ENCODE measurements at places on chromosomes 1 and 21. TPM values are rescaled to one million over a fixed set of nuclear protein-coding genes. Genes with fewer than 3 reads are reported as not detected.

GRCh38 chr1:7964476-7964875, 3.0 kb downstream of the PARK7 start:
- no peaks in the 10 kb centered on the region for H3K36me3 ChIP-seq
- H3K4me3 ChIP-seq: no peak overlapping the region
- no peak overlapping the region for H3K27ac ChIP-seq
- no peaks in the 10 kb centered on the region for H3K27me3 ChIP-seq
- DNase-seq: no peak
- H3K4me1 ChIP-seq: peaks cover 72% of the 10 kb centered on the region

Gene SPRR5
- total RNA-seq: not detected

DNA sequence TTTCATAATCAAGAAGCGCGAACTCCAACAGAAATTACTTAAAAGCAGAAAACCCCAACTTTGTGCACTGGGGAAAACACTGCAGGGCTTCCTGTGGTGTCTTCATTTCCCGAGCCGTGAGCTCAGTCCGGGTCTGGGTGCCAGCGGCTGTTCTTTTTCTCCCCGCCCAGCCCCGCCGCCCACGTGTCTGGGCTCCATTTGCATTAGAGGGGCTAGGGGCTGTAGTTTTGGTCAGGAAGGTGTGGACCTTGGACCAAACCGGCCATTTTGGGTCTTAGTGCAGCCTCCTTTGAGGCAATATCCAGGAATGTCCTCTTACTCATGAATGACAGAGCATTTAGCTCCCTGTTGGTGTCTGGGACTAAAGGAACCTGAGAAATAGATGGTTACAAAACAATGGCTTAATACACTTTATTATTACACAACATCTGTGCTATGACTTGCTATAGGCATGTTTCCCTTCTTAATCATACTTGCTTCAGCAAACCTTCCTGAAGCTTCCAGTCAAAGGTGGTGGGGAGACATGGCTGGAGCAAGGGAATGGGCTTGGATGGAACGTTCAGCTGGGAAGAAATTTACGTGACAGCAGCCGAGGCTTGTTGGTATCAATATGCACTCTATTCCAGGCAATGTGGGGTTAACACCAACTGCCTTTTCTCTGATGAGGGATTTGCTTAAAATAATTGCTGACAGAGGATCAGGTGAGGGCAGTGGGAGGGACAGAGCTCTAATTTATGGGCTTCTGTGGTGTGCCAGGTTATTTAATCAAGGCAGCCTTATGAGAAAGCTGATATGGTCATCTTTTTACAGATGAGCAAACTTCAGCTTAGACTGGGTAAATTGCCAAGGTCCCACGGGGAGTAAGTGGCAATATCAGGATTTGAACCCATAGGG, 1.1 kb downstream of the AGTRAP start:
- H3K4me3 ChIP-seq: peak overlapping the region; percentile 83
- DNase-seq: peak; percentile 44
- H3K4me1 ChIP-seq: peaks cover 20% of the 10 kb centered on the region
- H3K27me3 ChIP-seq: no peaks in the 10 kb centered on the region
- H3K27ac ChIP-seq: peak overlapping the region; percentile 88

DNA sequence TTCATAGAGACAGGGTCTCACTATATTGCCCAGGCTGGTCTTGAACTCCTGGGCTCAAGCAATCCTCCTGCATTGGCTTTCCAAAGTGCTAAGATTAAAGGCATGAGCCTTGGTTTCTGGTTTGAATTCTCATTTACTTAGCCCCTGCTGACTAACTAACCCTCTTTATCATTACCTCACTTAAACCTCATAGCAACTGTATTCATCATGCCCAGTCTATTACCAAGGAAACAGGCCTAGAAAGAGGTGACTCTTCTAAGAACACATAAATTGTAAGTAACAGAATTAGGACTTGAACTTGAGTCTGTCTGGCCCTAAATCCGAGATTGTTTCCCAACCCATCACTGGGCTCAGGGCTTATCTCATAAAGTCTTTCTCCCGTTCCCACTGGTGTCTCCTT, 44.2 kb downstream of the TMEM53 start:
- no peak overlapping the region for H3K4me3 ChIP-seq
- H3K4me1 ChIP-seq: peaks cover 9% of the 10 kb centered on the region
- no peaks in the 10 kb centered on the region for H3K36me3 ChIP-seq
- H3K27me3 ChIP-seq: no peaks in the 10 kb centered on the region
- DNase-seq: no peak
- no peak overlapping the region for H3K27ac ChIP-seq

Gene LCE1E
- total RNA-seq: not detected
